ENCODE measurements at places on chromosomes 6 and 20.

DNA sequence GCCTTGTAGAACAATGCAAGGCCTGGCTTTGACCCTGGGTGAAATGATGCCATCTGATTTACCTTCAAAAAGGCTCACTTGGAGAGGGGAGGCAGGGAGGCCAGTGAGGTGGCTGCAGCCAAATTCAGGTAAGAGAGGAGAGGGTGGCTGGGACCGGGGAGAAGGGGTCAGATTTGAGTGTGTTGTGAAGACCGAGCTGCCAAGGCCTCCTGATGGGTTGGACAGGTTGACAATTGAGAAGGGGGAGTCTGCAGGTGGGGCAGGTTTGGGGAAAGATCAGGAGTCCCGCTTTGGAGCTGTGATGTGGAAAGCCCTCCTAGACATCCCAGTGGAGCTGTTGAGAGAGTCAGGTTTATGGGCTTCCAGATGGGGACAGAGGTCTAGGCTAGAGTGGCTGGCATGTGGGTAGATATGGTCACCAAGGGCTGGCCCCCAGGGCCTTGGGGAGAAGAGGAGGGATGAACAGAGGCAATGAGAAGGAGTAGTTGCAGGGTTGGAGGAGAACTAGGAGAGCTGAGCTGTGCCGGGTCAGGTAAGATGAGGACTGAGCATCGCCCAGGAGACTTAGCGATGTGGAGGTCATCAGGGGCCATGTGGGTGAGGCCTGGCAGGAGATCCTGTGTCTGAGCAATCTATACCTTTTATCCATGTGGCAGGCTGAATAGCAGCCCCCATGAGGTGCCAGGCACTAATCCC is 70.5 kb upstream of the TOX2 start:
- no peak for DNase-seq

- no peak for DNase-seq
These were observed 11.6 kb upstream of the MTG2 start for GRCh38 chr20:62171245-62171644.

- no peak for DNase-seq
These were observed 206.3 kb downstream of the QKI start for GRCh38 chr6:163620670-163621330.

DNA sequence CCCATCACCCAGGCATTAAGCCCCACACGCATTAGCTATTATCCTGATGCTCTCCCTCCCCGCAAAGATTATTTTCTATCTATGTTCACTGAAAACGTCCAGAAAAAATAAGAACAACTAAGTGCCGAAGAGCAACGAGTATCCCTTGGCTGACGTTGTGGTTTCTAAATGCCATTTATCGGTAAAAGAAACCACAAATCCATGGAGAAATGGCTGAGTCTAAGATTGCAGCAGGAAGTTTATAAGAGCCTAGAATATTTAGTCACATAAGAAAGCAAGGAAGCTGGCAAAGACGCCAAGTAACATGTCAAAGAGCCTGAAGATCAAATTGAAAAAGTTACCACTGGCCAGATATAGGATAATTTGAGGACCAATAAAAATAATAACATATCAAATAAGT is 18.1 kb upstream of the NOX3 start:
- DNase-seq: no peak

DNA sequence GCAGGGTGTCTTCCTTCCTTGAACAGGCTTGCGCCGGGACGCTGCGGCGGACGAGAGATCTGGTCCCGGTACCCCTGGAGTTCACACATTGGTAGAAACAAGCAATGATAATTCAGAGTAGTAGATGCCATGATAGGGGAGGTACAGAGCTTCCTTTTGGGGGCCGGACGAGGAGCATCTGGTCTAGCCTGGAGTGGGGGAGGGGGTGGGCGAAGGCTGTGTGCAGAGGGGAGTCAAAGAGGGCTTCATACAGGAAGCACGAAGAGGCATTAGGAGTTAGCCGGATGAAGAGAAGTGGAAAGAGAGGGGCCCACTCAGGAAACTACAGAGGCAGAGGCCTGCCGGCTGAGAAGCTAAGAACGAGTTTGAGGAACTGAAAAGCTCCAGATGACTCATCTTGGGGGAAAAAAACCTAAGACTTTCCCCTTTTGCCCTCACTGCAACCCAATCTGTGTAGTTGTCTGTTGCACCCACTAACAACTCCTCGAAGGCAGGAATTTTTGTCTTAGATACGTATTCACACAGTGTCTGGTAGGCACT is 611 bp downstream of the CNPY3 start:
- peak; percentile 69 for DNase-seq

DNA sequence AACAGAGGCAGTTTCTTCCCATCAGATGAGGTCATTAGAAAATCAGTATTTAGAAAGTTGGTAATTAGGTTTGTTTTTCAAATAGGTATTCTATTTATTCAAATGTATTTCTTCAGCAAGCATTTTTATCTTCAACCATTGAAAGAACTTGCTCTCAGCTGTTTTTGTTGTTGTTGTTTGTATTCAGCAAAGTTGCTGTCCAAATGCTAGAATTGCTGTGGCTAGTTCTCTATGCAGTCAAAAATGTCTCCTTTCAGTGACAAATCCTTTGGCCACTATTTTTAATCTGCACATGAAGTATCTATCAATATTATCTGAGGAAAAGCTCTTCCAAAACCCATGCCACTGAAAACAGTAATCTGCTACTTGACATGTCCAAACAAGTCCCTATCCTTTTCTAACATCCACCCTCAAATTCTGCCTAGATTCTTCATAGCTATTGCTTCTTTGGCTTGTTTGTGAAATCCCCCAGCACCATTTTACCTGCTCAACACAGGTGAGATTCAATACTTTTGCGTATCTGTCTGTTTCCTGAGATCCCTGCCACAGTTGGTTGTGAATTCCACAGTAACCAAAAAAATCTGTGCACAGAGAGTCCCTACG is 1005.4 kb downstream of the GRIK2 start:
- DNase-seq: no peak

- no peak for DNase-seq
These were observed 381.1 kb downstream of the TFAP2B start for GRCh38 chr6:51199733-51200260.

GRCh38 chr20:63738687-63739129 is 868 bp upstream of the SLC2A4RG start:
- no peak for DNase-seq

- no peak for DNase-seq
These were observed 5.1 kb downstream of the QKI start for GRCh38 chr6:163419413-163420288.

DNA sequence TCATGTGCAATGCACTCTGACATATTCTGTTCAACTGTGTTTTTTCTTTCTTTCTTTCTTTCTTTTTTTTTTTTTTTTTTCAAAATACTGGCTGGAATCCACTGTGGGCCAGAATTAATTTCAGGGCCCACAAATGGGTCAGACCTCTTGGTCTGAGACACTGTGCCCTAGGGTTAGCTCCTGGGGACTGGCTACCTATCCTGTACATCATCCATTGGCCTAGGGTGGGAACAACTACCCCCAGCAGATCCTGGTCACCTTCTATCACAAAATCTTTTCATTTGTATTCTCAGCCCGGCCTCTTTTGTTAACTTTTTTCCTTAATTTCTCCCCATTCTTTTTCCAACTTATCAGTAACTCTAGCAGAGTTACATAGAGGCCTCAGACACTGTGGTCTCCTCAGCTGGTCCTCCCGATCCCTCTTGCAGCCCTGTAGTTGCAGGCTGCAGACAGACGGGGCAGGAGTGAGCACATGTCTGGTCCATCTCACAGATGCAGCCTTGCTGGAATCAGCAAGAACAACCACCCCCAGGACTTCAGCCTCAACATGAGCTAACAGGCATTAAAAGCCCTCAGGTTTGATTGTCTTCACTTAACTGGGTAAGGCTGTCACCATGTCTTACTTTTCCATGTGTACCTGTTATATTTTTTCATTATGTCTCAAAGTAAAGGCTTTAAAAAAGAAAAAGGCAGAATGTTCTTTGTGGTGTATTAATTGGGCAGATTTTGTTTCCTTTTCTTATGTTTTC is 41.3 kb downstream of the TXLNB start:
- no peak for DNase-seq

DNA sequence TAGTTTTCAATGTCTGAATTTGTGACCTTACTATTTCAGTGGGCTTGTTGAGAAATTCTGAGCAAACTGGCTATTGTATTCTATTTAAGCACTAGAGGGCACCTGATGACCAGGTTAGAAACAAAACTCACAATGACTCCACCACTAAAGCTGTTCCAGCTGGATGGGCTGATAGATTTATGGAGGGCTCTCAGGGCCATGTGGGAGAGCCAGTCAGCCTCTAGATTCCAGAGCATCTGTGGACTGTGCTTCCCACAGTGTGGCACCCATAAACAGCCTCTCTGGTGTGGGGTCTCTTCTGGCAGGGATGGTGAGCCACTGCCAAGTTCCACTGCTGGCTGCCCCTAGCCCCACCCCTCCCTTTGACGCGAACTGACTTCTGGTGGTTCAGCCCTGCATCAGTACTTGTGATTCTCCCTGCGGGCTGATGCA is 29.2 kb downstream of the C6orf58 start:
- DNase-seq: no peak

GRCh38 chr20:64131406-64131805 is 24.0 kb upstream of the NPBWR2 start:
- DNase-seq: no peak

GRCh38 chr6:19434065-19434464 is 403.1 kb upstream of the ID4 start:
- no peak for DNase-seq

DNA sequence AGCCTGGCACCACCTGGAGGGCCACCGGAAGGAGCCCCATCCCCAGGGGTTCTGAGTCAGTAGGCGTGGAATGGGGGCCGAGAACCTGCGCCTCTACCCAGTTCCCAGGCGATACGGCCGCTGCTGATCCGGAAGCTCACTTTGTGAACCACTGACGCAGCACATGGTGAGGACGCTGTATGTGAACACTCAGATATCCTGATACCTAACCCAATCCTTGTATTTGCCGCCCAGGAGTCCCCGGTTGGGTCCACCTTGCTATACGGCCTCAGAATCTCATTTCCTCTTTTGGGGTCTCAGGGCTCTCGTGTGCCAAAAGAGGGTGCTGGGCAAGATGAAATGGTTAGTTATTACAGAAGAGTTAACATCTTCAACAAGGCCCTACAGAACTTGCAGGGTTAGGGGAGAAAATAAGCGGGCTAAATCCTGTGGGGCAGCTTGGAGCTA is 604 bp upstream of the RAB5IF start:
- no peak for DNase-seq

- no peak for DNase-seq
These were observed 61.6 kb downstream of the TTI1 start for GRCh38 chr20:37971561-37972127.

DNA sequence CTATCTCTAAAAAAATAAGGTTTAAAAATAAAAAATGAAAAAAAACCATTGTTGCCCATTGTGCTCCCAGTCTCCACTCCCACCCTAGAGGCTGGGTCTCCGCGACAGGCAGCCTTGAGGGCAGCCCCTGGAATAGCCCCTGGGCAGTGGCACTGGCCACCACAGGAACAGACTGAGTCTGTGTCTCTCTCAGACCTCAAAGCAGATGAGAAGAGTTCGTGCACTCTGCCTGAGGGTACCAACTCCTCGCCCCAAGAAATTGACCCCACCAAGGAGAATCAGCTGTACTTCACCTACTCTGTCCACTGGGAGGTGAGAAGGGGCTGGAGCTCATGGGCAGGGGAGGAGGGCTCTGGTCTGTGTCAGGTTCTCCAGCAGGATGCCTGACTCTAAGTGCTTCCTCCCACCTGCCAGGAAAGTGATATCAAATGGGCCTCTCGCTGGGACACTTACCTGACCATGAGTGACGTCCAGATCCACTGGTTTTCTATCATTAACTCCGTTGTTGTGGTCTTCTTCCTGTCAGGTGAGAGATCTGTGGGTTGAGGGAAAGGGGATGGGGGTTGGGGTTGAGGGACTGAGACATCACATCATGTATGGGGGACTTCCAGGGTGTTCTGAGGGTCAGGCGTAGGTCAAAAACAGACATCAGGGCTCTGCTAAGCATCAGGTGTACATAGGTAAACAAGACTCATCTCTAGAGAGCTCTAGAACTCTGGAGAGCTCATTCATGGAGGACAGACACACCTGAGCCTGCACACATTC is 35.6 kb downstream of the TM9SF4 start:
- DNase-seq: no peak

DNA sequence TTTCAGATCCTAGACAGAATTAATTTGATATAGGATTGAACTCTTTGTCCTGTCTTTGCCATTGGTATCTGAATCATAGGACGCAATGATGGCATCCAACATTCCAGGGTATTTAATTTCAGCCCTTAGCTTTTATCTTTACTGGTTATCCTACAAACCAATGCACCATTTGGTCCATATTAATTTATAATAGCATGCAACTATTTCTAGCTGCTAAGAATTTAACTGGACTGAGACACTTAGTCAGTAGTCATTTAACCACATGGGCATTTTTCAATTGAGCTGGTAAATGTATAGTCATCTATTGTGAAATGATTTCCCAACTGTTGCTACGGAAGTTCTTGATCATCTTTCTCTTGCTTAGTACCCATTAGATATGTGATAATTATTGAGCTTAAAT is 141.1 kb downstream of the CD164 start:
- DNase-seq: no peak

DNA sequence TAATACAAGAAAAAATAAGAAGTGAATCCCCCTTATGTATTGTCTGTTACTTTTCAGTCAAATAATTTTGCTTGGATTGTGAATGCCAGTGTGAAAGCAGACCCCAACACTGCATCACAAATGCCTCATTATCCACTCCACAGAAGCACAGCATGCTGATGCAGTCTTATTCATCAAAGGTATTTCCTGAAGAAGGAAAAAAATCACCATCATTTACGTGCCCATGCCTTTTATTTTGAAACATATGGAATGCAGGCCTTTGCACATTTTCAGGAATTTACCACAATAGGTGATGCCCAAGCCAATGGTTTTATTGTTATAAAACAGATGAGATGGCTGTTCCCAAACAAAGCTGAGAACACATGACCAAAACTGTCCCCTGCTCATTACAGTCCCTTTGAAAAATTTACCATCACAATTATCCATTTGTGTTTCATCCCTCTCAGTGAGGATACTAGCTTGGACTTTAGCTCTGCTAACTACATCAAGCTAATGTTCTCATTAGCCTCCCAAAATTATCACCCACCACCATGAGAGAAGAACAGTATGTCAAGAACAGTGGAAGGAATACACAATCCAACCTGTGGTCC is 180.6 kb upstream of the HTR1E start:
- DNase-seq: no peak

DNA sequence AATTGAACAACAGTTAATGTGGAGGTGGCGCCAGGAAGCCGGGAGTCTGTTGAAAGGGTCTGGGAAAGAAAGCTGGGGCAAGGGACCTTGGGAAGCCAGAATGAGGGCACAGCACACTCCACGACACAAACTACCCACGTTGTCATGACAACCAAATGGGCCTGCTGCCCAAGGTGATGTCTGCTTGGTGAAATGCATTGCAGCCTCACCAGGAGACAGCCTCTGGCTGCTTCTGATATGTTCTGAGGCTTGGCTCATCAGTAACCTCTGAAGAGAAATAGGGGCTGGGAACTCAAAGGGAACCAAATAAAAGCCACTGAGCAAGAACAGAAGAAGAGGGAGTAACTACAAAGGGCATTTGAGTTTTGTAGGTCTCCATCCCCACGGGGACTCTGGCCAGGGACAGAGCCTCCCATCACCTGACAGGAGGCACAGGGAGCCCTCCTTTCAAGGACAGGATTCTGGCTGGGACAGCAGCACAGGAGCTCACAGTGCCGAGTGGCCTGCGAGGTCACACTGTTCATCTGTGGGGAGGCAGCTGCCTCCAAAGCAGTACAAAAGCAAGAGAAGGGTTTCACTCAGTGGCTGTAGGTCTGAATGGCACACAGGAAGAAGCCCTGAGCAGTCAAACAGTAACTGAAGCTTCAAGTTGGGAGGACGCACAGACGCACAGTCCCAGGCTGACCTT is 44.6 kb upstream of the KCNK16 start:
- DNase-seq: peak; percentile 62

GRCh38 chr6:27757307-27757706 is 154.9 kb downstream of the OR2B2 start:
- DNase-seq: no peak

Data from putamen (tissue), 1 donor.